ENCODE measurements at places on chromosomes 4 and X. TPM values are rescaled to one million over a fixed set of nuclear protein-coding genes. Genes with fewer than 3 reads are reported as not detected.

DNA sequence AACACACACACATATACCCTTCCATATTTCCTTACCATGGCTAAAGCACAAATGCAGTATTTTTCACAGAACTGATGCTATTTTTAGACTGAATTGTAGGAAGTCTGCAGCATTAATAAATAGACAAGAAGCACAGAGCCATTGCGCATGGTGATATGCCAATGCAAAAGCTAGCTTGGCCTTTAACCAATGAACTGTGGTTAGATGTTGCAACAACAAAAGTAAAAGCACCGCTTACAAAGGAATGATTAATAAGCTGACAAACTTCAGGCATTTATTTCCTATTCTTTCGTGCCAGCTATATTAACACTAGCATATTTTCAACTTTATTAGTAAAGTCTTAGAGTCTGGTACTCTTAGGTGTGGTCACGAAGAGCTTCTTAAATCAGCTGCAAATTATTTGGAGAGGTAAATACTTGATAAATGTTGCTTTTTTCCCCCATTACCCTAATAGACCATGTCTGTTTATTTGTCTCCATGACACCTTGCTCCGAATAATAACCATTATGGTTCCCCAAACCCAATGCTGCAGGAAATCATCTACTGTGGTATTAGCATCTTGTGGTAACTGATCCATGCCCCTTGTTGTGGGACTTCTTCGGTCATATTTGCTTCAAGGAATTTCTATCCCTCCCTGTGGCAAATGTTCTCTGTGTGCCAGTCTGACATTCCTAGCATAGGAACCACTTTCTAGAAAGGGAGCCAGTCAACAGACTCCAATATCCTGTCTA lies 306.1 kb upstream of the TAPT1 start:
- DNase-seq, result peak; percentile 86

Gene DNAAF6
- total RNA-seq, result not detected

Gene NXF3
- total RNA-seq, result not detected

DNA sequence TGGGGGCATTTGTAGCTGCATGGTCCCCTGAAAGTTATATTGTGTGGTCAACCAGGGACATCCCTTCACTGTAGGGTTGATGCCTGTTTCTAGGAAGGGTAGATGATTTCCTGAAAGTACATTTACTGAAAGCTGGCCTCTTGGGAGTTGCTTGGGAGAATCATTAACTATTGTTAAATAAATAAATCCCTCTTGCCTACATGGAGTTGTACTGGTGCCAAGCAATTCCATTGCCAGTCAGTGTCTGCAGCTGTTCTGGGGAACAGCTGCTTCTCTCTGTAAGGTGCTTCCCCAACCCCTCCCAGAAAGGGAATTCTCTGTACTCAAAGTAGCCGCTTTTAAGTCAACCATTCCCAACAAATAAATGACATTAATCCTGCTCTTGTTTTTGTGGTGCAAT lies 51.1 kb downstream of the C4orf51 start:
- DNase-seq, result no peak

DNA sequence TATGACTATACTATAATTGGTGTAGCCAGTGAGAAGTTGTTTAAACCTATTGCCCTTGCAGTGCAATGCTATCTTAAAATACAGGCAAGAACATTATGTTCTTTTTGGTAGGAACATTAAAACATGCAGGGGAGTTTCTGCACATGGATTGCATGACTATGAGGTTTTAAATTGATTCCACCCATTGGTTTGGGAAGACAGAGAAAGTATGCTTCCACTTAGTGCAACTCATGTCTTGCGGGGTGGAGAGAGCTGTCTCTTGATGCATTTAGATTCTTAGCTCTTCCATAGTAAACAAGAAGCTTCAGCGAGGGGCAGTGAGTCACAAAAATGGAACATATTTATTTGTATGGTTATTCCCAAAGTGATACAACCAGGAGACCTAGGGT lies 39.5 kb upstream of the RASL11B start:
- no peak for DNase-seq

DNA sequence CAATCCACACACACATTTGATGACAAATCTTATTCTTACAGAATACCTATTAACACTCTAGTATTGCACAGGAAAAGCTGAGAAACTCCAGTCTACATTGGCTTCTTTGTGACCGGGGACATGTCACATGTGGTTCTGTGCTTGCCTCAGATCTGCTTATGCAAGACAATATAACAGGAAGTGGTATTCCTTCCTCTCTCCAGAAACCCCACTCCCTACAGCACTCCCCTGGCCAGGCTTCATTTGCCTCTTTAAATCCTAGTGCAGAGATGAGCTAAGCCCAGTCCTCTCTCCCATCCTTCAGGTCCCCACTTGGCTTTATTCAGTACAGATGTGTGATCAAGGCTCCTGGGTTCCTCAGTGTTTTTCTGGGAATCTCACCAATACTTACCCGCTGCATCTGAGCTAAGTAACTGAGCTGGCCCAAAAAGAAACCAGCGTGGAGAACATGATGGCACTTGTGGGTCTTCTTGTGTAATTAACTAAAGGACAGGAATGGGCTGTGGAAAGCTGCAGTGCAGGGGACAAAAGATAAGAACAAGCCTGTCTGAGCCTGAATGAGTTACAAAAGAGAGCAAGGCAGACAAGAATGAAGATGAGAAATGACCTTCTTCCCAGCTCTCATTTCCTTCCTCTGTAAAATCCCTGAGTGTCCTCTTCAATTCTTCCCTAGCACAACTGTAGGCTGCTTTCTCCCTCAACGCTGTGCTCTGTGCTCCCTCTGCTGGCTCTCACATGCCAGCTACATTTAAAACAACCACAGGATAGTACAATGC lies 105.6 kb downstream of the HNRNPD start:
- DNase-seq, result no peak

- DNase-seq, result no peak
Observed at GRCh38 chrX:115339441-115340025, 50.0 kb downstream of the LUZP4 start.

Data from glomerular endothelial cell (primary cell).